ENCODE measurements at places on chromosomes 7 and 10.

DNA sequence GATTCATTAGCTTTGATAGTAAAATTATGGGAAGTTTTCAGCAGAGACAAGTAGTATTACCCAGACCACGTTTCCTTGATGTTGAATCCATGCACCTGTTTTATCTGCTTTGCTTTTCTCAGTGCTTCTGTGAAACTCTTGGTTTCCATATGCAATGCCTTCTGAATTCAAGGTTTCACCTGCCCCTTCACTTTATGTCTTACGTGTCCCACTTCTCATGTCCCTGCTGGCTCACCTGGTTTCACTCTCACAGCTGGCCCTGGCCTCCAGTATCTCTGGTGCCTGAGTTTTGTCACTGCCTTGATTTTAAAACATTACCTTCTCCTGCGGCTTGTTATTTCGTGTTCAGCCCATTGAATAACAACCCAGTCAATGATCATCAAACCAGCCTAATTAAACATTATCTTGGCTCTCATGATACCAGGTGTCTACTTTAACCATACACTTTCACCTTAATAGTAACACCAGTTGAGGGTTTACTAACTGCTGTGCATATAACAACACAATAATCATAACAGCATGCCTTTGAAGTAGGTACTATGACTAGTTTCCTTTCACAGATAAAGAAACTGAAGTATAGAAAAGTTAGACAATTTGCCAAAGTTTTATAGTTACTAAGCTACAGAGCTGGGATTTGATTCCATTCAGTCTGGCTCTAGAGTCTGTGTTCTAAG lies 175.7 kb upstream of the PCLO start:
- no peak for DNase-seq

DNA sequence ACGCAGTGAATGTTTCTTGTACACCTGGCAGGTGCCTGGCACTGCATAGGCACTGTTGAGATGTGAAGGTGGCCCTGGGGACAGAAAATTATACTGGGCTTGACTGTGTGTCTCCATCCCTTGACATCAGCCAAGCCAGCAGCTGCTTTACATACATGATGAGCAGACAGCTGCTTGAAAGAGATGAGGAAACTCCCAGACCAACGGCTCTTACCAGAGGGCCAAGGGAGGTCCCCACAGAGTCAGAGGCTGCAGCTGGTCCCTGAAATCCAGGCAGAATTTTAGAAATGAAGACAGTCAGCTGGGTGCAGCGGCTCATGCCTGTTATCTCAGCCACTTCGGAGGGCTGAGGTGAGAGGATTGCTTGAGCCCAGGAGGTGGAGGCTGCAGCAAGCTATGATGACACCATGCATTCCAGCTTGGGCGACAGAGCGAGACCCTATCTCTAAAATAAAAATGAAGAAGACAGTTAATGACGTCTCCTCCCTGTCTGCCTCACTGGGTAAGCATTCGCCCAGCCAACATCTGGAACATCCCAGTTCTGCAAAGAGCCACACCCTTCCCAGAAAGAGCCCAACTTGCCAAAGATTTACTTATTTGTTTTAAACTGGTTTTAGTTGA lies 17.6 kb downstream of the LIMK1 start:
- no peak for DNase-seq

DNA sequence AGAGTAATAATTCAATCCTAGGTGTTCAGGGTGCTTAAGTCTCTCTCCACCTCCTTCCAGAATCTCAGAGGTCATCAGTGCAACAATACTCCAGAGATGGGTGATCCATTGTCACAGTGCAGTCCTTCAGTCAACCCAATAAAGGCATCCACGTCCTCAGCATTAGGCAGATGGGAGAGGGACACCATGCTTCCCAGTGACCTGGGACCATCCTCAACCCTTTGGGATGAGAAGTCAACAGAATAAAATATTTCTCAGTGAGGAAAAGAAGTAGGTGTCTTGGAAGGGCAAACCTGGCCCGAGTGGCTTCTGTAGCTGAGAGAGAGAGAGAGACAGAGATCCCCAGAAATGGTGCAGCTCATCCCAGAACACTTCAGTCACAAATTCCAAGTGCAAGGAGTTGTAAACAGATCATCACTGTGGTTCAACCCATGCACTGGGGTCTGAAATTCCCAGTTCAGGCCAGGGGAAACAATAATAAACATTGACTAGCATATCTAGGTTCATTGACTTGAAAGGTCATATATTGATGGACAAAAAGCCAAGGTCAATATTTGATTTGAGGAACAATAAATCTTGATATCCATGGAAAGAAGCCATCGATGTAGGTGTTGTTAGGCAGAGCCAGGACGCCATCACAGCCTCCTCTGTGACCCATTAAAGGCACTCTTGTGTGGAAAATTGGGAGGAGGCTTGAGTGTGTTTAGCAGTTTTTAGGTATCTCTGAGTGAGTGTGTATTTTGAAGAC lies 256.0 kb upstream of the ZMIZ1 start:
- DNase-seq: no peak

- DNase-seq: no peak
These were observed 29.1 kb upstream of the NRBF2 start for GRCh38 chr10:63103971-63104409.

DNA sequence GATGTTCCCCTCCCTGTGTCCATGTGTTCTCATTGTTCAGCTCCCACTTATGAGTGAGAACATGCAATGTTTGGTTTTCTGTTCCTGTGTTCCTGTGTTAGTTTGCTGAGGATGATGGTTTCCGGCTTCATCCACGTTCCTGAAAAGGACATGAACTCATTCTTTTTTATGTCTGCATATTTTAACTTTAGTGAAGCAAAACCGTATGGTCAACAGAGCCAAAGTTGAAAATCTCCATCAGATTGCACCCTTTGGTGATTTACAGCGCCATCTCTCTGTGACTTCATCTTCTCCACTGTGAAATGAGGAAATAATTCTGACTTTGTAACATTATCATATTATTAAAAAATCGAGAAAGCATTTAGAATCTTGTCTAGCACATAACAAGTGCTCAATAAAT lies 132.3 kb upstream of the PLXDC2 start:
- DNase-seq: peak; percentile 10

DNA sequence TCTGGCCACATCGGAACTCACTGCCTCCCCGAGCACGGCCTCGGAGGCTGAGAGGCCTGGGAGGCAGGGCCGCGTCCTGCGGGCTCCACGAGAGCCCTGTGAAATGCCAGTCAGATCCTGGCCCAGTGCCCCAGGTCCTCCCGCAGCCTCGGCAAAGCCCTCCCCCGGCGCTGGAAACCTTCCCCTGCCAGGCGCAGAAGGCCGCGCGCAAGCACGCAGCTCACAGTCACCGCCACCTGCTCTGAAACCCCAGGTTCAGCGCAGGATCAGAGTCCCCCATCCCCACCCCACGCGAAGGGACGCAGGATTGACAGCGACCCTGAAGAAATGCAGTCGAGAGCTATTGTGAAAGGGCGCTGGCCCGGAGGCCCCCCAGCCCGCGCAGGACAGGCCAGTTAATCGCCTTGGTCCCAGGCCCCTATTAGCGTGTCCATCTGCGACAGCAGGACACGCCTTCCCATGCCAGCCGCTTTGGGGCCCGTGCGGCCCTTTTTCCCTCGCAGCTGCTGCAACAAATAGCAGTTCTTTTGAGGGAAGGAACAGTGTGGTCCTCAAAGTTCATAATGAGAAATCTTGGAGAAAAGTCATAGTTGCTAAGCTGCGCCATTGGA lies 13.5 kb upstream of the EGFR start:
- DNase-seq: no peak

DNA sequence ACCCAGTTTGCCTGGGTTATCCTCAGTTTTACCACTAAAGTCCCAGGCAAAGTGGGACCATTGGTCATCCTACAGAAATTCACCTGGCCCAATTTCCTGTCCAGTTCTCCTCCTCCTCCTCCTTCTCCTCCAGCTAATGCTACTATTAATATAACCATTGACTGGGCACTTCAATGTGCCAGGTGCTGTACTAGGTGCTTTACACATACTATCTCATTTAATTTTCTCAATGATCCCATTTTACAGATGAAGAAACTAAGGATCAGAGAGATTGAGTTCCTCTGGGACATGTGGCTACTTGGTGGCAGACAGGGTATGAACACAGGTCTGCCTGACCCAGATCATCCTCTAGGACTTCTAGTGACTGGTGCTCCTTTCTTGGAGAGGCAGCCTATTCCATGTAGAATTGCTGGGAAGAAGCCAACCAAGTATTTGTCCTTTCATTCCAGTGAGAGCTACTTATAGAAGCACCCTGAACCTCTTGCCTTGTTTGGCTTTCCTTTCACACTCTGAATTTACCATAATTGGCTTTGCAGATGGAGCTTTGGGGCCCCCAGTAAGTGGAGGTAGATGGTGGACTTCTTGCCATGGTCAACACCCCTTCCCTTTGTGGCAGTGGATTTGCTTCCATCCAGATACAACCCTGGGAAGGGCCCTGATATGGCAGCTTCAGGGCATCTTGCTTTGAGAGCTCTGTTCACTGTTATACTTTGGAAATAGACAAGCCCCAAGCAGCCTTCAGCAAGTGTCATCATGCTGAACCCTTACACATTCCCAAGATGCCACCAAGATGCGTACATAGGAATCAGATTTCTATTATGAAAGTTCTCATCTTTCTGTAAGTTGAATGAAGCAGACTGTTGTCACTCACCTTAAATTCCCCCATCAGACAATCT lies 78.7 kb downstream of the MYOF start:
- no peak for DNase-seq

DNA sequence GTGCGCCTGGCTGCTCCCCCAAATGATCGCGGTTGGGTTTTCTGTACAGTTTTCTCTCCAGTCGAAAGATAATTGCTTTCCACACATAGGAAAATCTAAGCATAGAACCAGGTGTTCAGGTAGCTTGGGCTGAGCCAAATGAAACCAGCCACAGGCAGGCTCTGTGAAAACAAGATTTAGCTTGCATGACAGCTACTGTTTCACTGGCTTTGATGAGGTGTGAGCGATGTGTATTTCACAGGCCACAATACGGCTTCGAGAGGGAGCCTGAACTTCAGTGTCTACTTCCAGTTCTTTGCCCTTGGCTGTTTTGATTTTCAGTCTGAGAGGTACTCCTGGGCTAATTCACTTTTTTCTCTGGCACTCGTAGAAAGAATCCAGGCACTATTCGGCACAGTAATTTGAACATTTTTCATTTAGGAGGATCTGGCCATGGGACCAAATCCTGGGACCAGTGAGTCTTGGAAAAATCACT lies 110.5 kb downstream of the JCAD start:
- no peak for DNase-seq

- DNase-seq: no peak
These were observed 100.6 kb downstream of the DYNC2I1 start for GRCh38 chr7:158956805-158957509.

DNA sequence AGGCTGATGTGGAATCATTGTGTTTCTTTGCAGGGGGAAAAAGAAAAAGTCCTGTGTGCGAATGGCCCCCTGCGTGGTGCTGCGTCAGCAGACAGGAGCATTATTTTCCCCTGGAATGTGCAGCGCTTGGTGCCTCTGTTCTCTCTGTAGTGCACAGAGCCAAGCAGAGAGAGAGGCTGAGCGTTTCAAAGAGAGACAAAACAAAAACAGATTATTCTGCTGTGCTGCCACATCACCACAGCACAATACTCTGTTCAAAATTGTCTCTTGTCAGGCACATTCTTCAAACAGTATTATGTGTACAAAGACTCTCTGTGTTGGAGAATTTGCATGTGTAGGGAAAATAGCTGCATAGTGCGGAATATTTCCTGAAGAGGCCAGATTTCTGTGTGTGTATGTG lies 609.0 kb downstream of the SDK1 start:
- DNase-seq: no peak

DNA sequence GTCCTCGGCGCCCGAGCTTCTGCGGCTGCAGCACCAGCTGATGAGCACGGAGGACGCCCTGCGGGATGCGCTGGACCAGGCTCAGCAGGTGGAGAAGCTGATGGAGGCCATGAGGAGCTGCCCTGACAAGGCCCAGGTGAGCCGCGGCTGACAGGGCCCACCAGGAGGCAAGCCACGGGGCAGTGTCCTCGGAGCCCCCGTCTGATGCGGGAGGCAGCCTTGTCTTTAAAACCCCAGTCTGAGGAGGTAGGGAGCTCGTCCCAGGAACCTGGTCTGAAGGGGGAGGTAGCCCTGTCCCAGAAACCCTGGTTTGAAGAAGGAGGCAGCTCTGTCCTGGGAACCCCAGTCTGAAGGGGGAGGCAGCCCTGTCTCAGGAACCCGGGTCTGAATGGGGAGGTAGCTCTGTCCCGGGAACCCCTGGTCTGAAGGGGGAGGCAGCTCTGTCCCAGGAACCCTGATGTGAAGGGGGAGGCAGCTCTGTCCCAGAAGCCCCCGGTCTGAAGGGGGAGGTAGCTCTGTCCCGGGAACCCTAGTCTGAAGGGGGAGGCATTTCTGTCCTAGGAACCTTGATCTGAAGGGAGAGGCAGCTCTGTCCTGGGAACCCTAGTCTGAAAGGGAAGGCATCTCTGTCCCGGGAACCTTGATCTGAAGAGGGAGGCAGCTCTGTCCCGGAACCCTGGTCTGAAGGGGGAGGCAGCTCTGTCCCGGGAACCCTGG lies 53.1 kb upstream of the GTF2IRD1 start:
- DNase-seq: no peak
